Left colon (tissue), 2 donors: ENCODE measurements at places on chromosomes 7 and 10. TPM values are rescaled to one million over a fixed set of nuclear protein-coding genes. Genes with fewer than 3 reads are reported as not detected.

DYNC1I1 gene
- total RNA-seq = 3.0 TPM

C10orf143 gene
- total RNA-seq = 6.9 TPM

NODAL gene
- total RNA-seq = not detected

SLC13A1 gene
- total RNA-seq = not detected

SUMF2 gene
- total RNA-seq = 96.5 TPM

NACAD gene
- total RNA-seq = 1.5 TPM

IFIT1 gene
- 6.1 TPM for total RNA-seq

PAX4 gene
- 1.6 TPM for total RNA-seq

EVX1 gene
- 0.82 TPM for total RNA-seq

EPO gene
- not detected for total RNA-seq

BEND7 gene
- 23.7 TPM for total RNA-seq

DNA sequence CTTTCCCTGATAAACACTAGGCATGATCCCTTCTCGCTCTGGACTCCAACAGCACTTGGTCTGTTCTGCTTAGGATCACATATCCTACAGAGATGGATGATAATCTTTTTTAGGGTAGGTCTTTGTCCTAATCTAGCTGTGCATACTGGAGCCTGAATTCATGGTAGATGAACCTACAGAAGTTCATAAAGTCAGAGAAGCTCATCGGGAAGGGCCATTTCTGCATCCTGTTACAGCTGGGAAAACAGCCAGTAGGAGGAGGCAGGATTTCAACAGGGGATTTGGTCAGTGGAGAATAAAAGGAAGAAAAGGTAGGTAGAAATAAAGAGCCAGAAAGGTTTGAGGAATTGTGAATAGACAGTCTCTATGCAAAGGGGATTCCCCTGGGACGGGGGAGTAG is 101.4 kb downstream of the ANK3 start:
- DNase-seq = no peak

DNA sequence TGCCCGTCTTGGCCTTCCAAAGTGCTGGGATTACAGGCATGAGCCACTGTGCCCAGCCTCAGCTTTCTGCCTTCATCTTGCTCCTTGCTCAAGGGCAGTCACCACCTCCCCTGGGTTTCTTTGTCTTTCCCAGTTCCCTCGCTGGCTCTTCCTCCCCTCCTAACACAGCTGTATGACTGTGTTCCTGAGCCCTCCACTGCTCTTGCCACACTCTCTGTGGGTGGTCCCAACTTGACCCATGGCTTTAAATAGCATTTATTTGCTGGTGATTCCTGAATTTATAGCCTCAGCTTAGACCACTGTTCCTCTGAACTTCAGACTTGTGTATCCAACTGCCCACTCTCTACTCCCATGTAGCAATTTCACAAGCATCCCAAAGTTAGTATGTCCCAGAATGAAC is 181.3 kb downstream of the BAMBI start:
- DNase-seq = no peak

GRCh38 chr10:69552268-69552667 is 21.0 kb downstream of the NEUROG3 start:
- no peak for DNase-seq

- DNase-seq = no peak
Observed at GRCh38 chr10:21547246-21547645, 13.2 kb downstream of the MLLT10 start.

DNA sequence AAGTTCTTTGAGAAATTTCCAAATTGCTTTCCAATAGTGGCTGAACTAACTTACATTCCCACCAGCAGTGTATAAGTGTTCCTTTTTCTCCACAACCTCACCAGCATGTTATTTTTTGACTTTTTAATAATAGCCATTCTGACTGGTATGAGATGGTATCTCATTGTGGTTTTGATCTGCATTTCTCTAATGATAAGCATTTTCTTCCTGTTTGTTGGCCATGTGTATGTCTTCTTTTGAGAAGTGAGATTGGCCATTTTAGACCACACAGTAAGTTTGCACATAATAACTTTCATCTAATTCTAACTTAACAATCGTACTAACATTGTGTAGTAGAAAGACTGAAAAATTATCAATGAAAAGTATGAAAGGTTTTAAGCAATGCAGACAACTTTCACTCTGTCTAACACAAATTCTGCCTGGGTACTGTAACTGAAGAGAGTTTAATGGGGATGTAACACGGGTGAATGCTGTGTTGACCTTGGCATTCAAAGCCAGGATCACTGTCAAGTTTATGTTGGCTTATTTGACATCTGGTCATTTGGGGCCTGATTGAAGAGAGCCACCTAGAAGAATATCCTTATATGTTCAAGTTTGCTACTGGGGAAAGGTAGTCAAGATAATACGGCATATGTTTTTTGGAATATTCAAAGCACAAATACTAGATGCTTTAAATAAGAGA is 50.4 kb downstream of the FAM171A1 start:
- DNase-seq = no peak

- DNase-seq = no peak
Observed at GRCh38 chr10:44457259-44457658, 72.4 kb upstream of the CXCL12 start.

- no peak for DNase-seq
Observed at GRCh38 chr7:4828720-4829383, 33.0 kb downstream of the PAPOLB start.

DNA sequence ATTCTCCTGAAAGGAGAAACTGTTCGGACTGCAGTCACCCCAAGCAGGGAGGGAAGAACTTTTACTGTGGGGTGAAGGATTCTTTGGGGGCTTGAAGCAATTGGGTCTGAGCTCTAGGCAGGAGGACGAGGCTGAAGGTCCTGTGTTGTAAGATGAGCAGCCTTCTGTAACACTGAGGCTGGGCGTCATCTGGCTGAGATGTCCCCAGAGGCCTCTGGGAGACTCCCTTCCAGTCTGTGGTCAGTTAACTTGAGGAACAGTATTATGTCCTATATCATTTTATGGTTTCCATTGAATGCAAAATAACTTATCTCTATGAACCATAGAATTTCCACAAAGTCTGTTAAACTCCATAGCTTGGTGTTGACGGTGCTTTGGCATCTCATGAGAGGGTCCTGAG is 26.3 kb downstream of the FIGNL1 start:
- DNase-seq = no peak

GRCh38 chr7:27215356-27215755 is 15.5 kb upstream of the HOXA13 start:
- DNase-seq = no peak

- no peak for DNase-seq
Observed at GRCh38 chr10:7889947-7890542, 71.7 kb downstream of the TAF3 start.
